ENCODE measurements at places on chromosomes 5 and 9. TPM values are rescaled to one million over a fixed set of nuclear protein-coding genes. Genes with fewer than 3 reads are reported as not detected.

Gene LHX2
- total RNA-seq, result 0.29 TPM

Gene KCNN2
- total RNA-seq, result 1.0 TPM

Gene WDR70
- 37.0 TPM for total RNA-seq

Gene ADAMTS12
- total RNA-seq, result 140 TPM

Gene BTNL9
- not detected for total RNA-seq

Gene DND1
- total RNA-seq, result 1.6 TPM

Gene C9orf50
- total RNA-seq, result not detected

Gene KLHL3
- 17.5 TPM for total RNA-seq

DNA sequence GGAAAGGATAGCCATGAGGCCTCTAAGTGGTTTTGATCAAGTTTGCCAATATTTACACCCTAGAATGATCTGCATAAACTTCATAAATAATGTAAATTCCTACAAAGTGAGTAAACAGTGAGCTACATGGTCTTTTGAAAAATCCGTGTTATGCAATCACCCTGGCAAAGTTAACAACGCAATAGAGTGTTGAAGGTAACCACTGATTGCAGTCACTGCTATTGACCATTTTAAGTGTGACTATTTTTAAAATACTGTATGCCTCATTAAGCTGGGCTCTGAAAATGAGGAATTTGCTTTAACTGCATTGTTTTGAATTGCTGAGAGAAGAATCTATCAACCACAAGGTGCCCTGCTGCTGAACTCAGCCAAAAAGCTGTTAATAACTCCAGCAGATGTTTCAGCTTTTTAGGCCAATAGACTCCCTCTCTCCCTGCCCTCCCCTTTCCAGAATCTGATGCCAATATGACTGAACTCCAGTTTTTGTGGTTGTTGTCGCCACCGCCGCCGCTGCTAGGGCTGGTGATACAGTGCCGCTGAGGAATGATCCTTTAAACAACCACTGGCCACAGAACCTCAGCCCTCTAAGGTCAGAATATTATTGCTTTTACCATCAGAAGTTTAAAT, 35.3 kb upstream of the SMARCA2 start:
- no peak overlapping the region for H3K4me3 ChIP-seq
- DNase-seq, result no peak
- H3K27me3 ChIP-seq, result no peaks in the 10 kb centered on the region
- H3K36me3 ChIP-seq, result no peaks in the 10 kb centered on the region
- H3K27ac ChIP-seq, result no peak overlapping the region
- no peaks in the 10 kb centered on the region for H3K4me1 ChIP-seq

DNA sequence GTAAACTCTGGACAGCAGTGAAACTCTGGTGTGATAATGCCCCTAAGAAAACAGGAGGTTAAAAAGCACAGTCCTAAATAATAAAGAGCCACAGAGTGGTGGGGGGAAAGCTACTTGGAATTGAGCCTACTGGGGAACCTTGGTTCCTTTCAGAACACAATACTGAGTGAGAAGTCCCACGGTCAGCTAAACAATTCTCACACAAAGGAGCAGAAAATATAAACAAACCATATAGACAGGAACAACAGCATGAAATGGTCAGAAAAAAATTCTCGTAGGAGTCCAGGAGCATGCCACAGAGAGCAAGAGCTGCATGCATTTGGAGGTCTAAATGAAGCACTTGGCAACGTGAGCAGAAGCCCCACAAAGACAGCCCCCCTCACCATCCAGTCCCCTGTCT, 56.0 kb downstream of the TEK start:
- no peaks in the 10 kb centered on the region for H3K27me3 ChIP-seq
- H3K27ac ChIP-seq, result peak overlapping the region; percentile 68
- DNase-seq, result no peak
- no peaks in the 10 kb centered on the region for H3K4me1 ChIP-seq
- no peaks in the 10 kb centered on the region for H3K36me3 ChIP-seq

- no peaks in the 10 kb centered on the region for H3K4me1 ChIP-seq
- DNase-seq, result peak; percentile 97
- H3K4me3 ChIP-seq, result no peak overlapping the region
- H3K27ac ChIP-seq, result no peak overlapping the region
- H3K27me3 ChIP-seq, result no peaks in the 10 kb centered on the region
Observed at GRCh38 chr5:55146543-55147151, 13.3 kb upstream of the GPX8 start.

- no peak overlapping the region for H3K27ac ChIP-seq
- H3K4me3 ChIP-seq, result no peak overlapping the region
- H3K4me1 ChIP-seq, result no peaks in the 10 kb centered on the region
- DNase-seq, result no peak
- H3K27me3 ChIP-seq, result no peaks in the 10 kb centered on the region
Observed at GRCh38 chr9:124264823-124265233, 7.1 kb downstream of the NEK6 start.

- no peak overlapping the region for H3K4me3 ChIP-seq
- H3K27me3 ChIP-seq, result no peaks in the 10 kb centered on the region
- H3K27ac ChIP-seq, result no peak overlapping the region
- no peaks in the 10 kb centered on the region for H3K36me3 ChIP-seq
Observed at GRCh38 chr9:137348769-137349470, 46.8 kb upstream of the NRARP start.

GRCh38 chr5:58885260-58885659, 302.4 kb downstream of the RAB3C start:
- no peak overlapping the region for H3K27ac ChIP-seq
- no peak overlapping the region for H3K4me3 ChIP-seq
- no peak for DNase-seq
- no peaks in the 10 kb centered on the region for H3K36me3 ChIP-seq
- H3K4me1 ChIP-seq, result peaks cover 3% of the 10 kb centered on the region

DNA sequence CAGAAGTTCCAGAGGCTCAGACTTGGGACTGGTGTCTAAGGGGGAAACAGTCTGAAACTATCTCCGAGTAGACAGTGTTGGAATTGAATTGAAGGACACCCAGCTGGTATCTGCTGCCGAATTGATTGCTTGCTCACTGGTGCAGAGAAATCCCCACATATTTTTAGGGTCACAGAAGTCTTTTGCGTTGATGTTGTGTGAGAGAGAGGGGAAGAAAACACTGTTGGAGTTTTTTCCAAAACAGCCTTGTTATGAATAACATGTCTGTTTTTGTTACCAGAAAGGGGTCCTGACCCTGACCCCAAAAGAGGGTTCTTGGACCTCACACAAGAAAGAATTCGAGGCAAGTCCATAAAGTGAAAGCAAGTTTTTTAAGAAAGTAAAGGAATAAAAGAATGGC, 81.3 kb downstream of the ALDH7A1 start:
- H3K36me3 ChIP-seq, result no peaks in the 10 kb centered on the region
- H3K27me3 ChIP-seq, result peaks cover 11% of the 10 kb centered on the region
- no peak for DNase-seq
- H3K4me3 ChIP-seq, result no peak overlapping the region

DNA sequence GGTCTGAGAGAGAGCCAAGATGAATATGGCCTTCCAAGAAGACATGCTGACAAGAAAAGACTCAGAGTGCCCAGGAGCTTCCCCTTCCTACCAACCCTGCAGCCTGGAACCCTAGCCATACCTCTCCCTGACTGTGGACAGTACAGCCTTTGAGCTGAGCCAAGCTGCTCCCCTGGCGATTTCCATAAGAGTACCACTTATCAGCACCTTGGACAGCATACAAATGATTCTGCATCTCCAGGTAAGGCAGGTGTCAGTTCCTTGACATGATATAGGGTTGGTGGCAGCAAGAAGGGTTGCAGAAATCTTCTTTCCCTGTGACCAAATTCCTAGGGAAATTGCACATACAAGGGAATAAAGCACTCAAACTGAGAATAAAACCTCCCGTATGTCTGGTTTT, 58.3 kb downstream of the MFAP3 start:
- H3K4me1 ChIP-seq, result peaks cover 4% of the 10 kb centered on the region
- no peak overlapping the region for H3K4me3 ChIP-seq

GRCh38 chr5:40502736-40503135, 177.0 kb upstream of the PTGER4 start:
- no peaks in the 10 kb centered on the region for H3K36me3 ChIP-seq
- DNase-seq, result no peak
- no peaks in the 10 kb centered on the region for H3K4me1 ChIP-seq
- H3K27me3 ChIP-seq, result no peaks in the 10 kb centered on the region

- no peak overlapping the region for H3K27ac ChIP-seq
- peaks cover 92% of the 10 kb centered on the region for H3K36me3 ChIP-seq
- no peaks in the 10 kb centered on the region for H3K4me1 ChIP-seq
- no peak overlapping the region for H3K4me3 ChIP-seq
- no peaks in the 10 kb centered on the region for H3K27me3 ChIP-seq
Observed at GRCh38 chr9:120397453-120397852, 182.5 kb downstream of the CDK5RAP2 start.

GRCh38 chr9:18185196-18185595, 288.8 kb upstream of the ADAMTSL1 start:
- no peak overlapping the region for H3K27ac ChIP-seq
- no peaks in the 10 kb centered on the region for H3K4me1 ChIP-seq
- H3K4me3 ChIP-seq, result no peak overlapping the region
- no peaks in the 10 kb centered on the region for H3K27me3 ChIP-seq

DNA sequence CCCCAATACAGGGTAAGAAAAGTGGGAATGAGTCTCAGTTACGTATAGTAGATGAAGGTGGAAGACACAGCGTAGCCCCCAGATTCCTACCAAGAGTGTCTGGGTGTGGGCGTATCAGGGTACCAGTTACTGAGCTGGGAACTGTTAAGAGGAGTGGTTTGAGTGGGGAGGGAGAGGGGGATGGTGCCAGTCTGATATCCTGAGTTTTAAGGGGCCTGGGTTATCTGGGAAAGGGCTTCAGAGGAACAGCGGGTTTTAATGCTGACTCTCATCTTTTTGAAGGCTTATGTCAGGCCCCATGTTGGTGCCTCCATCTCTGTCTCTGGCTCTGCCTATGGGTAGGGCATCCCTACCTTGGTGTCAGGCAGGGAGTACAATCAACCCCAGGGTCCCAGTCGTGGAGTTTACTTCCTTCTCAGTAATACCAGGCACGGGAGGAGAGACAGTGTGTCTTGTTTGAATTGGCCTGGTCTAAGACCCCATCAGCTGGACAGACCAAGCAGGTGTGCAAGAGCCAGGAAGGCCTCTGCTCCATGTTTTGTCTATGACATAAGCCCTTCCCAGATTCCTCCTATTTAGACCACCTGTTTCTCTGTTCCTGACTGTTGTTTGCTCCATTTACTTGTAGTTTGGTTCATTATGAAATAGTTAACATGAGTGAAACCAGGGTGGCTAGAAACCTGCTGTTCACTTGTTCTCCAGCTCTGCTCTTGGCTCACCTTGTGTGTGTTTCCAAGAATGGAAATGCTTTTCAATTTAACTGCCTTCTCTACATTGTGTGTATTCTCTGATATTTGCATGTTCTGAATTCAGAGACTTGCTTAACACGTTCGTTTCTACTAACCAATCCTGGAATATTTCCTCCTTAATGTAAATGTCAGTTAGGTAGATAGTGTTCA, 125.6 kb downstream of the DAB2IP start:
- H3K27ac ChIP-seq, result no peak overlapping the region
- DNase-seq, result no peak
- H3K27me3 ChIP-seq, result no peaks in the 10 kb centered on the region
- H3K4me1 ChIP-seq, result no peaks in the 10 kb centered on the region
- peaks cover 56% of the 10 kb centered on the region for H3K36me3 ChIP-seq
- H3K4me3 ChIP-seq, result no peak overlapping the region

GRCh38 chr5:120326651-120327050, 137.4 kb upstream of the PRR16 start:
- no peak overlapping the region for H3K27ac ChIP-seq
- no peaks in the 10 kb centered on the region for H3K4me1 ChIP-seq
- DNase-seq, result no peak
- no peak overlapping the region for H3K4me3 ChIP-seq

GRCh38 chr5:172731680-172732074, 39.3 kb downstream of the DUSP1 start:
- DNase-seq, result no peak
- no peak overlapping the region for H3K27ac ChIP-seq
- peaks cover 7% of the 10 kb centered on the region for H3K4me1 ChIP-seq
- peaks cover 18% of the 10 kb centered on the region for H3K27me3 ChIP-seq

DNA sequence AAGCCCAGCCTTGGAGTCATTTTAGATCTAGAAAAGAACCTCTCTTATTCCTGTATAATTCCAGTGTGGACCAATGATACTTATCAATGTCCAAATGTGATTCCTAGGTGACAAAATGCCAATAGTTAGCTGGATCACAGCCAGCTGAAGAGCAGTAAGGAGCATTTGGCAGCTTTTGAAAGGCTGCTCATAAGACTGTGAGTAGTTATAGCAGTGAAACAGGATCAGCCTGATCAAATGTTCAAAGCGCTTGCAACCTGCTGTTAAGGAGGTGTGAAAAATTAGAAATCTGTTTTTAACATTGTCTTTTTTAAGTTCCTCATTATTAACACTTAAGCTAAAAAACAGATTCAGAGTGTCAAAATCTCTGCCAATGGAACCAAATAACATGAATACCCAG, 85.1 kb downstream of the SSBP2 start:
- no peaks in the 10 kb centered on the region for H3K36me3 ChIP-seq
- no peak overlapping the region for H3K4me3 ChIP-seq
- H3K4me1 ChIP-seq, result no peaks in the 10 kb centered on the region
- no peak for DNase-seq
- no peaks in the 10 kb centered on the region for H3K27me3 ChIP-seq

Data from endodermal cell (in vitro differentiated cells).